ENCODE measurements at places on chromosomes 11 and 22. TPM values are rescaled to one million over a fixed set of nuclear protein-coding genes. Genes with fewer than 3 reads are reported as not detected.

SMIM35 gene
- 3.2 TPM for total RNA-seq

CRYBA4 gene
- not detected for total RNA-seq

WBP2NL gene
- 0.91 TPM for total RNA-seq

OR2D2 gene
- not detected for total RNA-seq

MYO18B gene
- 6.1 TPM for total RNA-seq

SSTR3 gene
- total RNA-seq, result 2.2 TPM

SCUBE2 gene
- not detected for total RNA-seq

DKK3 gene
- not detected for total RNA-seq

C22orf31 gene
- not detected for total RNA-seq

MS4A4A gene
- not detected for total RNA-seq

FAM181B gene
- not detected for total RNA-seq

KLHDC7B gene
- total RNA-seq, result 12.0 TPM

RASGRP2 gene
- 123 TPM for total RNA-seq

MMP27 gene
- total RNA-seq, result not detected

All from activated CD8-positive, alpha-beta memory T cell treated with anti-CD3 and anti-CD28 coated beads, Interleukin-2, amount 10 ng/mL, durations not matched to agents 7 days and 5 days (primary cell).